ENCODE measurements at places on chromosomes 7 and 10. TPM values are rescaled to one million over a fixed set of nuclear protein-coding genes. Genes with fewer than 3 reads are reported as not detected.

GRCh38 chr7:92768501-92769393, 67.6 kb downstream of the CDK6 start:
- no peak for DNase-seq

DNA sequence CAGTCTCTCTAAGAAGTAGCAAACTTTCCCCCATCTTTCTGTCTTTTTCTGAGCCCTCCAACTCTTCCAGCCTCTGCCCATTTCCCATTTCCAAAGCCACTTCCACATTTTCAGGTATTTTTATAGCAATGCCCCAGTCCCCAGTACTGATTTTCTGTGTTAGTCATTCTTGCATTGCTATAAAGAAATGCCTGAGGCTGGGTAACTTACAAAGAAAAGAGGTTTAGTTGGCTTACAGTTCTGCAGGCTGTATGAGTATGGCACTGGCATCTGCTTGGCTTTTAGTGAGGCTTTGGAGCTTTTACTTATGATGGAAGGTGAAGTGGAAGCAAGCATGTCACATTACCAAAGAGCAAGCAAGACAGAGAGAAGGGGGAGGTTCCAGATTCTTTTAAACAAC, 17.2 kb downstream of the PLCE1 start:
- no peak for DNase-seq

DNA sequence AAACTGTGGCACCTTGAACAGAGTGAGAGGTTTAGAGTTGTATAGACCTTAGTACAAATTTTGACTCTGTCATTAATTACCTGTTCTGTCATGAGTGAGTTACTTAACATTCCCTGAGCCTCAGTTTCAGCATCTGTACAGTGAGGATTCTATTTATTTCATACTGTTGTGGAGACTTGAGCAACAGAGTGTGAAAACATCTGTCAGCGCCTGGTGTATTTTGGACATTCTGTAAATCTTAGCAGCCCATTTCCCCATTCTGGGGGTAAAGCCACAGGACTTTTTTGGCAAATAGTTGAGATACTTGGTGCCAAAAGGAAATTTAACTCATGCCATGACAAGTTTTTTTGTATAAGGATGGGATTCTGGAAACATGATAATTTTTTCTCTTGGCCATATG, 94.8 kb downstream of the AUTS2 start:
- no peak for DNase-seq

DNA sequence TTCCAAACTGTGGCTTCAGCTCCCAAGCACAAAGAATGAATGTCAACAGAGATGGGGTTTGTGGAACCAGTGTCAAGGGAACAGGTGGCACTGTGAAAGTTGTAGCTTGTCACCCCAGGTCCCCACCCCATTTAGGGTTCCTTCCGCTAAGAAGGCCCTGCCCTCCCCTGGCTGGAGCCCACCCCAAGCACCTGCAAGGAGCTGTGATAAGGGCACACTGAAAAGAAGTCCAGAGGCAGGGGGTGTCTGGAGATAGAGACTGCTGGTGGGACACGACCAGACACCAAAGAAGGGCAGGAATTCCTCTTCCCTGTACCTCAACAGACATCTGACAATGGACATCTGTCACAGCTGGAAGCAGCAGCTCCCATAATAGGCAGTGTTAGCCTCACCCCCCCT, 4.5 kb downstream of the GRID1 start:
- no peak for DNase-seq

DNA sequence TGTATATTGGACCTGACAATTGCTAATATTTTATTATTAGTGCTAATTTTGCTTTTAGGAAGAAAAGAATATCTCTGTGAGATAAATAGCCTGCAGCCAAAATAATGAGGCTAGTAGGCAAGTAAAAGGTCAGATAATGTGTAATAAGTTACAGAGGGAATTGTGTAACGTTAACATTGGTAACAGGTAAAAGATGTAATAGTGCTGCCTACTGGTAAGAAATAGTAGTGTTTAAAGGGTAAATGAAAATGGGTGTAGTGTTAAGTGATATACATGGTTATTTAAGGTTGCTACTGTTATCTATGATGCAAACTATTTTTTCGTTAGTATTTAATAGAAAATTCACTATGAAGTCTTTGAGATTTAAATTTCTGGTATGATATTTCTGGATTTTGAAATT, 9.2 kb upstream of the FOXP2 start:
- DNase-seq = no peak

- no peak for DNase-seq
Observed at GRCh38 chr10:22259280-22259679, 41.5 kb upstream of the EBLN1 start.

- DNase-seq = no peak
Observed at GRCh38 chr7:126305671-126306070, 947.1 kb downstream of the GRM8 start.

GRCh38 chr7:2011266-2012043, 221.3 kb downstream of the MAD1L1 start:
- peak; percentile 54 for DNase-seq

DNA sequence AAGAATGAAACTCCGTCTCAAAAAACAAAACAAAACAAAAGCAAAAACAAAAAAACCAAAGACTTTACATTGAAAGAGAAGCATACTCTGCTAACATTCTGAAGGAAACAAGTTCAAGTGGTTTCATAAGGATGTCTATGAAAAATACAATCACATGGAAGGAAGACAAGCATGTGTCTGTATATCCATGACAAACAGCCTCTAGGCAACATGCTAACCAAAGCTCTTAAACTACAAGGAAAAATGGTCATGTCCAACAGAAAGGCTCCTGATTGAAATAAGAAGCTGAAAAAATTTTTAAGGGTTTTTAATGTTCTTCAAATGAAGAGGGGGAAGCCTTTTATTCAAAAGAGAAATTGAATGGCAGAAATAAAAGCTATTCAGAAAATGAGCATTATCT, 64.9 kb downstream of the UBE2H start:
- DNase-seq = no peak

Gene HTR7
- not detected for total RNA-seq

Gene SPDYE1
- total RNA-seq = not detected

Gene MRLN
- total RNA-seq = not detected

Gene GRID2IP
- total RNA-seq = not detected

Gene SRGN
- 268 TPM for total RNA-seq

Gene CTTNBP2
- total RNA-seq = not detected

Data from natural killer cell treated with Interleukin-12 subunit alpha and Interleukin-12 subunit beta and Interleukin-15 and Interleukin-18, amount 100 ng/mL, for 72 hours (primary cell).